ENCODE measurements at places on chromosomes 1 and 21.

DNA sequence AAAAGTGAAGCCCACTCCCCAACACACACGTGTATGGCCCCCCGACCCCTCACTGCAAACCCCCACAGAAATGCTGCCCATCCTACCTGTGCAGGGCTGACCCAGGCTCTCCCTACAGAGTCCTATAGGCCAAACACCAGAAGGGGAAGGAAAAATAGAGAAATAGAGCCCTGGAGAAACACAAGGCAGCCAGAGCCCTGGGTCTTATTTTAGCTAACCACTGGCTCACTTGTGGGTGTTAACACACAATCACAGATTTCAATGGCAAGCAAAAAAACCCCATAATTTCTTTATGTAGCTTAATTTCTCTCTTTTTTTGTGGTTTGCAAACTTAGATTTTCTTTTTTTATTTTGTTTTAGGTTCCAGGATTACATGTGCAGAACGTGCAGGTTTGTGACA, 989 bp upstream of the PIGR start:
- DNase-seq, result no peak

DNA sequence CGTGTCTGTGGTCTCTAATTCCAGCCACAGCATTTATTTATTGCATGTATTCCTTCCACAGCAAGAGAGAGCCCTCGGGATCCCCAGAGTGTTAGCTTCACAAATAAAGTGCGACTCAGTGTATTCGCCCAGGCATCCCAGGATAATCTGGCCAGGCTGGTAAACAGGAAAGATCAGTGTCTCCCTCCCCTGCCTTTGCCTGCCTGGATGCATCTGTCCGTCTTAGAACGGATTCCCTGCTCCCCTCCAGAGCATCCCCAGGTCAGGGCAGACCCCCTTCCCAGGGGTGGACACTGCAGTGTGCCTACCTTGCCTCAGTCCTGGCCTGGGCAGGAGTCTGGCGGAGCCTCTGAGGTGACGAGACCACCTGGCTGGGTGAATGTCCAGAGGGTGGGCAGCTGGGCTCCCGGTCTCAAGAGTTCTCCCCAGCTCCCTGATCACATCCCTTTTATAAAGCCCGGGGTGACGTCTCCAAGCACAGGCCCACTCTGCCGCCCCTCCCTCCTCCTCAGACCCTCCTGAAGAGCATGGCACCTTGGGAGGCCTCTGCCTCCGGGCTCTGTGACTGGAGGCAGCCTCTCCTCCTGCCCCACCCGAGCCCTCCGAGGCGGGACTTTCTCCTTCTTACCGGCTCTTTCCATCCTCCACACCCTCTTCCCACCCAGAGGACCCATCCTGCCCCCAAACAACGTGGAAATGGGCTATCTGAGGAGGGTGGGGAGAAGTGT, at the start of gene KISS1:
Gene KISS1, minus strand, starts transcription at position 424 of the 728 bp plus-strand sequence. CDS start 3,615 bp downstream, outside the sequence.
- DNase-seq, result peak; percentile 18

DNA sequence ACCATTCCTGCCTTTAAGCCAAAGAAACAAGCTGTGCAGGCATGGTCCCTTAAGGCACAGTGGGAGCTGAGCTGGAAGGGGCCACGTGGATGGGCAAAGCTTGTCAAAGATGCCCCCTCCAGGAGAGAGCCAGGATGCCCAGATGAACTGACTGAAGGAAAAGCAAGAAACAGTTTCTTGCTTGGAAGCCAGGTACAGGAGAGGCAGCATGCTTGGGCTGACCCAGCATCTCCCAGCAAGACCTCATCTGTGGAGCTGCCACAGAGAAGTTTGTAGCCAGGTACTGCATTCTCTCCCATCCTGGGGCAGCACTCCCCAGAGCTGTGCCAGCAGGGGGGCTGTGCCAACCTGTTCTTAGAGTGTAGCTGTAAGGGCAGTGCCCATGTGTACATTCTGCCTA, 1.3 kb upstream of the SLC50A1 start:
- no peak for DNase-seq

DNA sequence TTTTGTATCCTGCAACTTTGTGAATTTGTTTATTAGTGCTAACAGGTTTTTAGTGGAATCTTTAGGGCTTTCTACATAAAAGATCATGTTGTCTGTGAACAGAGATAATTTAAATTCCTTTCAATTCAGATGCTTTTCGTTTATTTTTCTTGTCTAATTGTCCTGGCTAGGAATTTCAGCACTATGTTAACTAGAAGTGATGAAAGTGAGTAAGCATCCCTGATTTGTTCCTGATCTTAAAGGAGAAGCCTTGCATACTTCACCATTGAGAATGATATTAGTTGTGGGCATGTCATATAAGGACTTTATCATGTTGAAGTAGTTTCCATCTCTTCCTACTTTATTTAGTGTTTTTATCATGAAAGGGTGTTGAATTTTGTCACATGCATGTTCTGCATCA, 23.6 kb upstream of the TRIM67 start:
- DNase-seq, result no peak

DNA sequence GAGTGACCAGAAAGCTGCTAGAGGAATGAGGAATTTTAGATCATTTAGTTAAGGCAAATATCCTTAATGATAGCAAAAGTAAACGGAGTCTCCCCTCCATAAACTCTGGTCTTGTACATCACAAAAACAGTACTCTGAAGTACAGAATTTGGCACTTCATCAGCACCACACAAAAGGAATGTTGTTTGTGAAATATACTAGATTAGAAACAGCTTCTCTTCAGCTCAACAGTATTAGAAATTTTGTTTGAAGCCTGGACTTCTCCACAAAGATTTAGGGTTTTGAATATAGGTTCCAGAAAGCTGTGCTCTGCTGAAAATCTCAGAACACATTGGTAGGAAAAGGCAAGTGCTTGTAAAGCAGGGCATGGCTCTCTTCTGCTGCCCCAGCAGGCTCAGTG, 135.1 kb upstream of the PTGFR start:
- DNase-seq, result no peak

DNA sequence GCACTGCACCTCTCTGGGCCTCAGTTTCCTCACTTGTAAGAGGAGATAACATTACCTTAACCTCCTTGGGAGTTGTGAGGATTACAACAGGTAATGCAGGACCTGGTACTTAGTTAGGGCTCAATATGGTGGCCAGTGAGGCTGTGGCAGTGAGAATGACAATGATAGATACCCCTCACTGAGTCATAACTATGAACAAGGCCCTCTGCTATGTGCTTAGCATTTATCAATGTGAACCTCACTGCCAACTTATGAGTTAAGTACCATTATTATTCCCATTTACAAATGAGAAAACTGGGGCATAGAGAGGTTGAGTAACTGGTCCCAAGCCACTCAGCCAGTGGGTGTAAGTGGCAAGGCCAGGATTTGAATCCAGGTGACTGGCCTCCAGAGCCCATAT, 64.4 kb downstream of the HMGB4 start:
- DNase-seq, result no peak

DNA sequence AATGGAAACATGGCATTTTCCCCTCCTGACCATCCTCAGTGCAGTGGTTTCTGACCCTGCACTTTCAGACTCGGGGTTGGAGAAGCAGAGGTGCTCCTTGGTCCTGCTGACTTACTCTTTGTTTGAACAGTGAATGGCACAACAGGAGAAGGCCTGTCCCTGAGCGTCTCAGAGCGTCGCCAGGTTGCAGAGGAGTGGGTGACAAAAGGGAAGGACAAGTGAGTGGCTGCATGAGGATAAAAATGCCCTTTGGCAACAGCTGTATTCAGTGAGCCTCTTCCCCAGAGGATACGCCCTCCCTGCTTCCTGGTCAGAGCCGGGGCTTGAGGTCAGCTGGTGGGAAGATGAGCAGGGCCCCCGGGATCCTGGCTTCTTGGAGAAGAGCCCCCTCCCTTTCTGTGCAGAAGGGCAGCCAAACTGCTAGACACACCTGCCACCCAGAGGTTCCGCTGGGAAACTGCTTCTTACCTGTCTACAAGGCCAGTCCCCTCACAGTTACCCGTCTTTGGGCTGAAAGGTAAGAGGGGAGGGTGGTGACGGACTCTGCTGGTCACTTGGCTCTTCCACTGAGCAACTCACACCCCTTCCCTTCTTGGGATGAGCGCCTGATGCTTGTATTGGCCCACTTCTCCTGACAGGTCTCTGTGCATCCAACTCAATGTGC, 16.6 kb downstream of the NPL start:
- no peak for DNase-seq

DNA sequence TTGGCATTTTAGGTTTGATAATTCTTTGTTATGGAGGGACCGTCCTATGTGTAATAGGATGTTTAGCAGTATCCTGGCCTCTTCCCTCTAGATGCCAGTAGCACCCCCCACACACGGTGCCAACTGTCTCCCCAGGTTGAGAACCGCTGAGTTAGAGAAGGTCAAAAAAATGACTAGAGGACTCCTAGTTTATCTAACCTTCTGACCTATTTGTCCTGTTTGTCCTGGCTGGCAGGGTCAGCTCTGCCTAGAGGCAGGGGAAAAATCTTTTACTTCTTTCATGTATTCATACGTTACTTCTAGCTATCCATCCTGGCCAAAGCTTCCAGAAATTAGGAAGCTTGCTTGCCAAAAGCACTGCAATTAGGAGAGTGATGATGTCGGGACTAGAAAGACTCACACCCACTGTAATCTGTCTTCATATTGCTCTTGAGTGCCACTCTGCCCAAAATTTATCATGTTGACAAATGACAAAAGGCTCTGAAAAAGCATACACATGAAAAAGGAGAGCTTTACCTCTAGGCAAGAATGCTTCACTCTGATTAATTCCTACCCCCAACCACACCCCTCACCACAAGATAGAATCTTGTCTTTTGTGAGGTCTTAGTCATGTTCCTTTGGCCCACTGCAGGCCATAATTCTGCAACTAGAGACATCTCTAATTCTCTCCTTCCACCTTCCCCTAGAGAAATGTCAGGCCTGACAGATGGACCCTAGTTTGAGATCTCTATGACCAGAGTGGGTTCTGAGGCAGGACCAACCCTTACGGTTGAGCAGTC, 14.4 kb upstream of the AKR1A1 start:
- no peak for DNase-seq

DNA sequence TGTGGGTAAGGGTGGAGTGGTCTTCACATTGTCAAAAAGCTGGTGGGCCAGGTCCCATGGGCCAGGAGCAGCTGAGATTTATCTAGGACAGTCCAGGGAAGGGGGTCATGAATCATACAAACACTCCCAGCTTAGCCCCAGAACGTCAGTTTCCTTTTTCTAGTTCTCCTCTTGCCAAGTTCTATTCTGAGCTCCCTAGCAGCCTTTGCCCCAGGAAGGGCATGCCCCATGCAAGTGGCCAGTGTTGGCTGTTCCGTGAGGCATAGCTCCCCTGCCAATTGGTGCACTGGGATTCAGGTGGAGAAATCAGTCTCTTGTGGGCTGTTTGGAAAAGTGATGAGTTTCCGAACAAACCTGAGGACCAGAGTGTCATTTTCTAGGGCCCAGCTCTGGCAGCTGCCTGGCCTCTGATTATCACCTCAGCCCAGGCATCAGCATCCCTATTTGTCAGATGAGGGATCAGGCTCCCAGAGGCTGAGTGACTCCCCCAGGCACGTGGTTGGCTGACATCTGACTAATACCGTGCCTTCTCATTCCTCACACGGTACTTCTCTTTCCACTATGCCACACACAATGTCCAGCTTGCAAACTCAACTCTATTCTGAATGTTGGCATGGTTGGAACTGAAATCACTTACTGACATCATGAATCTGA, 14.2 kb upstream of the MYOM3 start:
- DNase-seq, result no peak

GRCh38 chr1:179809506-179810366, 66.6 kb downstream of the FAM163A start:
- DNase-seq, result peak; percentile 88

DNA sequence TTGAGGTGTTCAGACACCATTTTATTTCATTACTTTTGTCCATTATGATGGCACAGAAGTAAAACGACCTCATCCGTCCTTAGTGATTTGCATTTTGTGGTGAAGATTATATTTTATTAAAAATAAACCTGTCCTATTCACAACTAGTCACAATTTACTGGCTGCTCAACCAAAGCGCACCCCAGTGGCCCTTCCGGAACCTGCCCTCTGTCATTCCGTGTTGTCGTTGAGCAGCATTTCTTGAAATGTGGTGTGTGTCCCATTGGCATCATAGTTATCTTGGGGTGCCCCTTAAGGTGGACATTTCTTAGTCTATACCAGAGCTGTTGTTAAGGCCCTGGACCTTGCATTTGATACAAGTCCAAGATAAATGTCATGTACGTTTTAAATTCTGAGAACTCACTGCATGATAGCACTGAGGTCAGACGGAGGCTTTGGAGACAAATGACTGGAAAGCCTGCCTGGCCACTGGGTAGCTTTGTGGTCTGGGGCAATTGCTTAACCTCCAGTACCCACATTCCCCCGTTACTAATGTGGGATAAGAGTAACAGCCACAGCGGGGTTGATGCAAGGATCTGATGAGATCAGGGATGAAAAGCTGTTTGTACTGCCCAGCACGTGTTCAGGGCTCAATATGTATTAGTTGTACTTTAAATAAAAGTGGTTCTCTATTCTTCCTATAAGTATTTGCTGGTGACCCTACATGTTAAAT, 36.2 kb downstream of the BACH1 start:
- DNase-seq, result no peak

DNA sequence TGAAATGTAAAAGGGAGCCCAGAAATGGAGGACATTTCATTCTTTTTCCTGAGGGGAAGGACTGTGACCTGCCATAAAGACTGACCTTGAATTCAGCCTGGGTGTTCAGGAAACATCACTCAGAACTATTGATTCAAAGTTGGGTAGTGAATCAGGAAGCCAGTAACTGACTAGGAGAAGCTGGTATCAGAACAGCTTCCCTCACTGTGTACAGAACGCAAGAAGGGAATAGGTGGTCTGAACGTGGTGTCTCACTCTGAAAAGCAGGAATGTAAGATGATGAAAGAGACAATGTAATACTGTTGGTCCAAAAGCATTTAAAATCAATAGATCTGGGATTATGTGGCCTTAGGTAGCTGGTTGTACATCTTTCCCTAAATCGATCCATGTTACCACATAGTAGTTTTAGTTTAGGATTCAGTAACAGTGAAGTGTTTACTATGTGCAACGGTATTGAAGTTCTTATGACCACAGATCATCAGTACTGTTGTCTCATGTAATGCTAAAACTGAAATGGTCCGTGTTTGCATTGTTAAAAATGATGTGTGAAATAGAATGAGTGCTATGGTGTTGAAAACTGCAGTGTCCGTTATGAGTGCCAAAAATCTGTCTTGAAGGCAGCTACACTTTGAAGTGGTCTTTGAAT, 2.9 kb downstream of the RGS2 start:
- no peak for DNase-seq
